ENCODE measurements at places on chromosomes 11 and 22.

DNA sequence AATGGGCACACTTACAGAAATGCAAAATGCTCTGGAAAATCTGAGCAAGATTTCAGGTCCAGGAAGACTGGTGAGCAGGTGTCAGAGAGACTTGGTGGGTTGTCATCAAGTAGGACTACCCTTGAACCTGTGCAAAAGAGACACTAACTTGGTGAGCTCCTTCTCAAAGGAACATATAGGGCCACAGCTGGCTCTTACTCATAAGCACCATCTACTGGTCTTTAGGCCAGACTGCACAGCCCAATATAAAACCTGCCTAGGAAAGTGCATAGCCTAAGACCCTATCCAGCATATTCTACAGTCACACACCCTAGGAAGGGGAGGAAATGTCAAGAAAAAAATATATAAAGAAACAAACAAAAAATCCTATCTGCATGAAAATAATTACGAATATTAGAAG, 18.2 kb upstream of the OR10W1 start:
- peak; percentile 34 for DNase-seq

DNA sequence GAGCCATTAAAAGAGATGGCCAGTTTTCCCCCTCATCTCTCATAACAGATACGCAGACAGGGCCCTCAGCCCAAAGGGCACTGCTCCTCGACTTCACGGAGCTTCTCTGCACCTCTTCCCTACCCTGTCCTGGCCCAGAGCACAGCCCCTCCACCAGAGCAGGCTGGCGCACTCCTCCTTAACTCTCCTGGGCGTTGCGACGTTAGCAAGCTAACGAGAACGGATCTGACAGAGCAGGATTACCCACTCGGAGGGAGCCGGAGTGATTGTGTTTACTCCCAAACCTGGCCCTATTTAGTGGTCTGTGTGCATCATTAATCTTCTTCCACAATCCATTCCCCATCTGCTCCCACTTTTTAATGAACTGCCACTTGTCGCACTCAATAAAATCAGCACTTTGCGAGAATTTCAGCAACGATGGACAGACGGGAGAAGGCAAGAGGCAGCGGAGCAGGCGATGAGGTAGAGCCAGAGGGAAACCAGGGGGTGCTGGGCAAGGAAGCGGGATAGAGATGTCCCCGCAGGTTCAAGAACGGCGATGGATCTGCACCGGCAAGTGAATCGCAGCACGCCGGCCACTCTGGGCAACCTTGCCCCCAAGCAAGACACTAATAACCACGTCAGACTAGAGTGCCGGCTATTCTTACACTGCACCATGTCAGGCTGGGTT, 159.4 kb downstream of the BUD13 start:
- DNase-seq = peak; percentile 94

GRCh38 chr11:19398273-19398672, 157.5 kb upstream of the E2F8 start:
- no peak for DNase-seq

DNA sequence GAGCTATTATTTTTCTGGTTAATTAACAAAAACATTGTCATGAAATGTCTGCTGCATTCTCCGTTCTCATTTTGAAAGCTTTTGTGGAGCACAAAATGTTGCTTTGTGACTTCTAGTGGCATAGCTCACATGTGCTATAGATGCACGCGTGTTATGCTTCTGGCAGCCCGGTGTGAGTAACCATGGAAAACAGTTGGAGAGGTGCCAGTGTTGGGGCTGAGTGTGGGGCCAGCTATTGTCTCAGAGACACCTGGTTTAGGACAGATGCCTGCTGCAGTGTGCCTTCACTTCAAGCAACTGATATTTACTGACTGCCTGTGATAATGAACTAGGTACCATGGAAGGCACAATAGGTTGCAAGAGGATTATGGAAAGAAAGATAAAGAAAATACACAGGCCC, 760.6 kb downstream of the NTM start:
- DNase-seq = no peak

DNA sequence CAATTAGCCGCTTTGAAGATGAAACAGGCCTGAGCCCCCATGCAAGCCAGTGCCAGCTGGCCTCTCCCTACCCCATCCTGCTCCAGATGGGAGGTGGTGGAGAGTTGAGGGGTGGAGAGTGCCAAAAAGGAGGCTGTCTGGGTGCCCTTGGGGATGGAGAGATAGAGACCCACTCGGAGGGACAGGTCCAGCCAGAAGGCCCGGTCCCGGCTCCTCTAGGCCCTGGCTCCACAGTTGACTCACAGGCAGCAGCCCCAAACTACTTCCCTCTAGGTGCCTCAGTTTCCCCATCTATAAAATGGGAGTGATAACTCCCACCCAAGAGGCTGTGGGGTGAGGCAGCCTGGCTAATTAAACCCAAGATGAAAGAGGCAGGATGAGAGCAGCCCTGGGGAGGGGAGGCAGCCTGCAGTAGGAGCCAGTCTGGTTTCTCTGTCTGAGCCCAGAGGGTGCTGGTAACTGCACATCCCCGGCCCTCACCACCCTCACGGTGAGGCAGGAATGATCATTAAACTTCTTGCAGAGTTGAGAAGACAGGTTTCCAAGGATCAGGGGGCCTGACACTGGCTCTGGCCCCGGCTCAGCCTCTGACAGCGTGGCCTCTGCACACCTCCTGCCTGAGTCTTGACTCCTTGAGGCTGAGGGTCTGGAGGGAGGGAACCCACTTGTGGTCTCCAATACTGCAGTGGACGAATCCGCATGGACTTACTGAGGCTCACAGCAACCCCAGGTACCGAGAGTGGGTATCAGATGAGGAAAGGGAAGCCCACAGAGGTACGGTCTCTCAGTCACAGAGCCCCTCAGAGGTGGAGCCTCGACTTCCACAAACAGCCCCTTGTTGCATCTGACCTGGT, 1.4 kb upstream of the AP5B1 start:
- DNase-seq = no peak

DNA sequence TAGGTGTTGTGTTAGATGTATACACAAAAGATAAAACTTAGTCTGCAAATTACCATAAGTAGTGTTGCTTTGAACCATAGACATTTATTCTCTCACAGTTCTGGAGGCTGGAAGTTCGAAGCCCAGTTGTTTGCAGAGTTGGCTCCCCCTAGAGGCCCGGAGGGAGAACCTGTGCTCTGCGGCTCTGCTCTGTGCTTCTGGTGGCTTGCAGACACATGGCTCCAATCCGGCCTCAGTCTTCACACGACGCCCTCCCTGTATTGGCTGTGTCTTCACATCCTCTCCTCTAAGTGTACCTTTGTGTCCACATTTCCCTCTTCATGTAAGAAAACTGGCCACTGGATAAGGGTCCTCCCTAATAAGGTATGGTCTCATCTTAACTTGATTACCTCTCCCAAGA, 128.4 kb downstream of the OPCML start:
- no peak for DNase-seq

DNA sequence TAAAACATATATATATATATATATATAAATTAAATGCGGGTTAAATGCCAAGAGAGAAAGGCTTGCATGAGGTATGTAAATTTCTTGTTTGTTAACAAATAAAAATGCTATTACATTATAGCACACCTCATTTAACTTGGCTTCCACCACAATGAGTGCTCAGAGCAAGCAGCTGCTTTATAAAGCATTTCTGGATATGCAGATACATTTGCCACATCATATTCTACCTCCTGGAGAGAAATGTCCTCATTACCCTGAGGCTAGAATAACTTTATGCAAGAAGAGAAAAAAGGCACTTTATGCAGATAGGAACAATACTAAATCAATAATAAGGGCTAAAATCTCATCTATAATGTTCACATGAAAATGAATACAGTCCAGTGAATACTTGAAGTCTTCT, 181.7 kb upstream of the CCDC90B start:
- DNase-seq = no peak

GRCh38 chr11:36594316-36594989, at the start of gene IFTAP:
Gene IFTAP (plus strand): TSS chr11:36594502. CDS start chr11:36610104, 15,602 bp downstream.
- peak; percentile 95 for DNase-seq
